ENCODE measurements at places on chromosomes 13 and 19.
A peak's percentile ranks its signal among the peaks of the same experiment; 100 is the strongest.

DNA sequence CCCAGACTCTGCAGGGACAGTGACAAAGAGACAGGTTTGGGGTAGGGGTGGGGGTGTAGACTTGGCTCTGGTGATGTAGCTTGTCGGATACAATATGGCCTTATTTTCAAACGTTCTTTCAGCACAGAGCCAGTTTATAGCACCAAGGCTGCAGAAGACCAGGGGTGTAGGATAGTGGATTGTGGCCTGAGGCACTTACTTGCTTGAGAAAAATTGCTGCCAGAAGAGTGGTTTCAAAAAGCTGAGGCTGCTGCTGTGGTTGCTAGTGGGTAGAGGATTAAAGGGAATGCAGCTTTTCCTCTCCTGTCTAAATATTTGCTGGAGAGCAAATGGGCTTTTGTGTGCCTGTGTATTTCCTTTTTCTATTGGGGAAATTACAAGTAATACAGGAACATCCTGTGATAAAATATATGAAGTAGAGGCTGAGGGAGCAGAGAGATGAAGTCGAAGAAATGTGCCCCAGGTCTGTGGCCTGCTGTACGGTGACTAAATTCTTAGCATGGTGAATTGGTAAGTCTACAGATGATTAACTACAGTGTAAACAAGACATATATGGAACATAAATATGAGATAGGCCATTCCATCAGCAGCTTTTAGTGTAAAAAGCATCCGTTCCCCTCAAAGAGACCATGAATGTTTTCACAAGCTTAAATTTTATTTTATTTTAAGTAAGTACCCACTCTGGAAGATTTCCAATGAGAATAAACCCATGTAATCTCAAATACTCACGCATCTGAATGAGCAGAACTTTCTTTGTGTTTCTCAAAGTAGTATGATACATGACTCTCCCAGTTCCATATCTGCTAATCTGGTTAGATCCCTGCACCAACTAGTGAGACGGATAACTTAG, 112.9 kb downstream of the LRCH1 start:
- DNase-seq, result no peak

DNA sequence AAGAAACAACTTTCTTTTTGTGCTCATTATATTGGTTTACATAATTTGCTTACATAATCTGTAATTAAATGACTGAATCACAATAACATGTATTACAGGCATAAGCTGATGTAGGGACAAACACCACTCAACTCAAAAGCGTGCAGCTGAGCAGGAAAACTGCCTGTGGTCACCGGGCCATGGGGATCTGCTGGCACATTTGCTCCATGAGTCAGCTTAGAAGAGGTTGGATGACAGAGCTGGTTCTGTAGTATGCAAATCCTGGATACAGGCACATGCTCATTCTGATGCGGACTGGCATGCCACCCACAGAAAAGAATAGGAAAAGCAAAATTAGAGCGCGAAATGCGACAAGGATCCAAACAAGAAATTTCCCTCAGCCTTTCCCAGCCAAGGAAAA, 128.6 kb downstream of the USP12 start:
- peak; percentile 78 for DNase-seq

- no peak for DNase-seq
Observed at GRCh38 chr13:111973605-111974340, 93.2 kb upstream of the SOX1 start.

DNA sequence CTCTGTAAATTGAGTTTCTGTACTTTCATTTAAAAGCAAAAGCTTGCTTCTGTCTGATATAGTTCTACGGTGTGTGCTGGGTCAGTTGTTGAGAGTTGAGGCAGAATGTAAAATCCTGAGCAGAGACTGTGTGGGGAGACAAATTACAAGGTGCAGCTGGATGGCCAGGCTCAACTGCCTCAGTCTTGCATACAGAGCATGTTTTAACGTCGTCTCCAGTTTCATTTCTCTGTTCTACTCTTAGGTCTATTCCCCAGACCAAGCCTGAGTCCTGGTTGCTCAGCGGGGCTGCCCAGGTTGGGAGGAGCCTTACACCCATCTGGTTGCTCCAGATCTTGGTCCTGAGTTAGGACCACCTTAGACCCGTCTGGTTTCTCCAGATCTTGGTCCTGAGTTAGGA, 54.4 kb upstream of the MEDAG start:
- no peak for DNase-seq

- DNase-seq, result no peak
Observed at GRCh38 chr13:42153199-42154113, 105.0 kb downstream of the DGKH start.

All from NCI-H446 treated with DMSO at 0.1 percent for 48 hours (cell line).